ENCODE measurements at places on chromosomes 6 and 20.

DNA sequence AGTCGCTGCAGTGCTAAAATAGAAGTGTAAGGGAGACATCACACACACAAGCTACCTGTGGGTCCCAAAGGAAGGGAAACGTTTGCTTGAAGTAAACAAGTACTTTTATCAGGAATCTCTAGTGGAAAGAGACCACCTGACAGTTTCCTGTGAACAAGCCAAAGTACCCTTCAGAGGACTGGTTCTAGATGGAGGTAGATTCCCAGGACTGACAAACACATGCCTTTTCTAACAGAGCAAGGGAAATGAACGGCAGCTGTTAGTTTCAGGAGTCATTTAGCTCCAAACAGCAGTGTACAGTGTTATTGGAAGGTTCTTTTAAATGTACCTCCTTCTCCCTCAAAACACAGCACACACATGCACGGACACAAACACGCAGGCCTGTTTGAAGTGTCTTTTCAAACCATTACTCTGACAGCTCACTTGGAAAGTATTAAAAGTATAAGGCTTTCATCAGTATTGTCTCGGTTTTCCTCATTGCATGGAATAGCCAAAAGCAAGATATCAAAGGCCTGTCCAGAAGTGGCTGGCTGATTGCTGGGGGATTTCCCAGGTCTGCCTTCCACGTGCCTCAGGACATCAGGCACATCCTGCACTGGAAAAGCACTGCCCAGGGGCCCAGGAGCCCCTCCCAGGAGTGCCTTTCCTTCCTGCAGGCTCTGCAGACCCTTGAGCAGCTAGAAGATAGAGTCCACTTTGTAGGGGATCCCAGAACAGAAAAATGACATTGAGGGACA lies 393.2 kb upstream of the SOX4 start:
- DNase-seq = no peak

GRCh38 chr6:17932330-17932852 lies 55.0 kb downstream of the KIF13A start:
- DNase-seq = no peak

DNA sequence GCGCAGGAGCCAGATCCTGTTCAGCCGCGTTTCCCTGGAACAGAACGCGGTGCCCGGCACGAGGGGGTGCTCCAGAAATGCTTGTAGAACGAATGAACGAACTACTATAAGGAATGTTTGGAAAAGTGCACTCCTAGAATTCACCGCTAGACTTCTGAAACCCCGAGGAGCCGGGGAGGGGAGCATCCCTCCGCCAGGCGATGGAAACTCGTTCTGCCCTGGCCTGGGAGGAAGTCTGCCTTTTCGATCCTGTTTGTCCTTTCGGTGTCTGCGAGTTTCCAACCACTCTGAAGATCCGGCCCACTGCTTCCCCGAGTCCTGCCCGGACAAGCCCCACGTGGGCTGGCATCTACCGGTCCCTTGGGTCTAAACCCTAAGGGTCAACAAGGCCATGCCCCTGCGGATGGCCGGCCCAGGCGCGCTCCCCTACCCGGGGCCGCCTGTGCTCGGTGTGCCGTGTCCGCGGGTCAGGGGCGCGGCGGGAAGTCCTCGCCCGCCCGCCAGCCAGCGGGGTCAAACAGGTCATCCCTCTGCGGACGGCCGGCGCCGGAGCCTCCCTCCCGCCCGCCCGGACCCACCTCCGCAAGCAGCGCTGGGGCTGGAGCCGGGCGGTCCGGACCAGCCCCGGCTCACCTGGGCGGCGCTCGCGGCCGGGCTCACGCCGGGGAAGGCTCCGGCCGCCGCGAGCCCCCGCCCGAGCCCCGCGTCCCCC lies 526 bp downstream of the SULF2 start:
- DNase-seq = no peak

- DNase-seq = no peak
These were observed 193.0 kb upstream of the SGK1 start for GRCh38 chr6:134510920-134511319.

GRCh38 chr6:37127961-37128862 lies 41.7 kb upstream of the PIM1 start:
- DNase-seq = no peak

- DNase-seq = no peak
These were observed 143.5 kb upstream of the SUPT3H start for GRCh38 chr6:45521226-45521625.

DNA sequence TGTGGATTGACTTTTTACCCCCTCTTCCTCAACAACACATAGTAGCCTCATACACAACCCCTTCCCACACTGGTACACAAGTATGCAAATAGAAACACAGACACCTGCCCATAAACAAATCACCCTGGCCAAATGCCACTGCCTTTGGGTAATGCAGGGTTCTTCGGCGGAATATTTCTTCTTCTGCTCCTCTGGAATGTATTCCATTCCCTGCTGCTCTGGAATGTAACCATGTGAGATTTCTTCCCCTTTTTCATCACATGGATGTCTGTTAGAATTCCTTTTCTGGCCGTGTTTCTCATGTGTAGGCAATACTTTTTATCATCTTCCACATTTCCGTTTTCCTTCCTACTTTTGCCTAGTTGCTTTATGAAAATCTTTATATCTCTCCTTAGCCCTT lies 76.1 kb upstream of the TPD52L1 start:
- DNase-seq = no peak

DNA sequence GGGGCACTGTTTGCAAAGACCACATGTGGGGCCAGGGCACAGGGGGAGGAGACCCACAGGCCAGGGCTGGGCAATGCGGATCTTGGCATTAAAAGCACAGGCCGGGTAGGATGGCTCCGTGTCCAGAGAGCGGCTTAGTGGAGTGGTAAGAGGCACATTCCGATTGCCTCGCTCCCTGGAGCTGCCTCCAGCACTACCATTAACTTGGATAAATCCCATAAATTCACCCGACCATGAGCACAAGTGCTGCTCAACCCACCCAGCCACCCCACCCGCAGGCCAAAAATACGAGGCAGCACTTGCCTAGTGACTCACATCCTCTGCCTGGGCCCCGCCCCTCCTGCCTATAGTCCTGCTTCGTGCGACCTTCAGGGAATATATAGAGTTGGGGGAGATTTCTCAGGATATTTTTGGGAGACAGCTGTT lies 67.5 kb upstream of the QKI start:
- no peak for DNase-seq

- no peak for DNase-seq
These were observed 4.5 kb downstream of the KIAA1755 start for GRCh38 chr20:38256021-38256420.

DNA sequence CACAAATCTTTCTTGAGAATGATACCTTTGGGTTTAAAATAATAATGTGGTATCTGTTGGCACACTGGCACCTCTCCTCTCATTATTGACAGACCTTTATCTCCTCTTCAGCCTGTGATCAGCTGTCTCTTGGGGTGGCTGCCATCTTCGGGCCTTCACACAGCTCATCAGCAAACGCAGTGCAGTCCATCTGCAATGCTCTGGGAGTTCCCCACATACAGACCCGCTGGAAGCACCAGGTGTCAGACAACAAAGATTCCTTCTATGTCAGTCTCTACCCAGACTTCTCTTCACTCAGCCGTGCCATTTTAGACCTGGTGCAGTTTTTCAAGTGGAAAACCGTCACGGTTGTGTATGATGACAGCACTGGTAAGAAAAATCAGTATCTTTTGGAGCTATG lies 232.8 kb downstream of the GRIK2 start:
- DNase-seq = no peak

DNA sequence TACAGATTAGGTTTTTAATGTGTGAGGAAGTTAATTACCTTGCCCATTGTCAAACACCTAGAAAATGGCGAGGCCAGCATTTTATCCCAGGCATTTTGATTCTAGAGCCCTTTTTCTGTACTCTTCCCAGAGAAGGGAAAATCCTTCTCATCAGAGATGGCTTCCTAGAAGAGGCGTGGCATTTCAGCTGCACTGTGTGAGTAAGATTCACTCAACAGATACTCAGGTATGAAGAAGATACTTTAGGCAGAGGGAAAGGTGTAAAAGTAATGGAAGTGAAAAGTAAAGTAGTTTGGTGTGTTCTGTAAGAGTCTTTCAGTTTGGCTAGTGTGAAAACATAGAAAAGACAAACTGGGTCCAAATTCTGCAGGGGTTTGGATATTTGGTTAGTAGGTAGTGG lies 113.8 kb downstream of the MAP3K4 start:
- DNase-seq = no peak

DNA sequence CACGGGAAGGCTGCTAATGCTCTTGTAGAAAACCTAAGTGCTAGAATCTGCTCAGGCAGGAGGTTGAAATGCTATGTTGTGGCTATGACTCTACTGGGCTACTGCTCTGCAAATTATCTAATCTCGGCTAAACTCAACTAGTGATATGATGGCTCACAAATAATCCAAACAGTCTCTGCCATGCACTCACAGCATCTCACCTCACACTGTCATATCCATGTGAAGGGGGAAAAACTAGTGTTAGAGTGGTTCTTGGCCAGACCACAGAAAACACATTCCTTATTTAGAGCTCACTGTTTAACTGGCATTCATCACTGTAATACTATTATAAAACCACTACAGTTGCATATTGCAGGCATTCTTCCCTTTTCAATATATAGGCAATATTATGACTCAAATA lies 81.8 kb upstream of the DST start:
- no peak for DNase-seq

DNA sequence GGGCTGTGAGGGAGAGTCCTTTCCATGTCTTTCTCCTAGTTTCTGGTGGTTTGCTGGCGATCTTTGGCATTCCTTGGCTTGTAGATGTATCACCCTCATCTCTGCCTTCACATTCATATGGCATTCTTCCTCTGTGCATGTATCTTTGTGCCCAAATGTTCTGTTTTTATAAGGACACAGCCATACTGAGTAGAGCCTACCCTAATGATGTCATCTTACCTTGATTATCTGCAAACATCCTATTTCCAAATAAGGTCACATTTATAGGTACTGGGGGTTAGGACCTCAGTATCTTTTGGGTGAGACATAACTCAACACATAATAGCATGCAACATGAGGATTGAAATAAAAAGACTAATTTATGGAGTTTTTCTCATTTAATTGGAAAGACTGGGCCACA lies 5.5 kb downstream of the SH3BGRL2 start:
- no peak for DNase-seq

GRCh38 chr20:63007646-63008488 lies 1.1 kb upstream of the BHLHE23 start:
- DNase-seq = no peak

DNA sequence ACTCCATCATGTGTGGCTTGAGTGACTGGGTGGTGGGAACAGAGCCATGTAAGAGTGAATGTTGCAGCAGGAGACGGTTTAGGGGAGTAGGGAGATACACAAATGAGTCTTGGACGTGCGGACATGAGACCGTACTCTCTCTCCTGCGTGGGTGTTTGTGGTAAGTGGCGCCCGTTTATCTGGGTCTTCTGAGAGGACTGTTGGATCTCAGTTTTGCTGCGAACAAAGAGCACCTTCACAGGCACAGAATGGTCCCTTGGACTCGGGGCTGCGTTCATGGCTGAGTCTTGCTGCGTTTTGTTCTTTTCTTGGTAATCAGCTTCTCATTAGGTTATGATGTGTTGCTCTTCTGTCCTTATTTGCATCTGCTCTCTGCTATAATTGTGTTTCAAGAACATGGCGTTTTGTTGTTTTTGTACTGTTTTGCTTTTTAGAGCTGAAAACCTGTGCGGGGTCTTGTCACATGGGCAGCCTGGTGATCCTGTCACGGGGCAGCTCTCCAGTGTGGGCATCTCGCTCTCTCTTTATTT lies 28.5 kb downstream of the STK35 start:
- no peak for DNase-seq
